Hindlimb muscle (tissue), 1 donor: ENCODE measurements at places on chromosomes 2 and 18.

DNA sequence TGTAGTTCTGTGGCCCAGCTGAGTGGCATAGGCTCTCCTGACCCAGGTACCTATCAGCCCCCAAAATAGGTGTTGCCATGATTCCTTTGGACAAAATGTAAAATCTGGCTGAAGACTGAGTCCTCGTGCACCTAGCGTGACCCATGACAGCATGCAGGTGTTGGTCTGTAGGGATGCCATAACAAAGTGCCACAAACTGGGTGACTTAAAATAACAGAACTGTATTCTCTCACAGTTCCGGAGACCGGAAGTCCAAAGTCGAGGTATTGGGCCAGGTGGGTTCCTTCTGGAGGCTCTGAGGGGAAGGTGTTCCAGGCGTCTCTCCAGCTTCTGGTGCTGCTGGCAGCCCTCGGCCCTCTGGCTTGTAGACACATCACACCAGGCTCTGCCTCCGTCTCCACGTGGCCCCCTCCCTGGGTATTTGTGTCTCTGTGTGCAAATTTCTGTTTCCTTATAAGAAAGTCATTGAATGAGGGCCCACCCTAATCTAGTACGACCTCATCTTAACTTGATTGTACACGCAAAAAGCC is 34.5 kb downstream of the LRRFIP1 start:
- DNase-seq, result no peak

DNA sequence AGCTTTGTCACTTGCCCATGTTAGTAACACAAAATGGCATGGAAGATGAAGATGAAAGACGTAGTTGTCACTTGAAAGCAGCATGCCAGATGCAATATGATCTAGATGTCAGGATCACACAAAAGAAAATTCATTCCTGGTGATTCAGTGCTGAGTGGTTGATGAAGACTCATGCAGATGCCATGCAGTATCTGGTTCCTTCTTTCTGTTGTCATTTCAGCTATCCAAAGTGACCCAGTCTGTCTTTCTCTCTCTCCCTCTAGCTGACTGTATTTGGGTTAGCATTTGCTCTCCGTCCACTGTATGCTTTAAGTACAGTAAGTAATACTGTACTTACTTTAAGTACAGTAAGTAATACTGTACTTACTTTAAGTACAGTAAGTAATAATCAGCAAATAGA is 50.4 kb downstream of the TTN start:
- no peak for DNase-seq

GRCh38 chr2:45128580-45128997 is 119.3 kb upstream of the SIX2 start:
- no peak for DNase-seq

- DNase-seq, result no peak
These were observed 204.0 kb upstream of the ID2 start for GRCh38 chr2:8477552-8478470.

DNA sequence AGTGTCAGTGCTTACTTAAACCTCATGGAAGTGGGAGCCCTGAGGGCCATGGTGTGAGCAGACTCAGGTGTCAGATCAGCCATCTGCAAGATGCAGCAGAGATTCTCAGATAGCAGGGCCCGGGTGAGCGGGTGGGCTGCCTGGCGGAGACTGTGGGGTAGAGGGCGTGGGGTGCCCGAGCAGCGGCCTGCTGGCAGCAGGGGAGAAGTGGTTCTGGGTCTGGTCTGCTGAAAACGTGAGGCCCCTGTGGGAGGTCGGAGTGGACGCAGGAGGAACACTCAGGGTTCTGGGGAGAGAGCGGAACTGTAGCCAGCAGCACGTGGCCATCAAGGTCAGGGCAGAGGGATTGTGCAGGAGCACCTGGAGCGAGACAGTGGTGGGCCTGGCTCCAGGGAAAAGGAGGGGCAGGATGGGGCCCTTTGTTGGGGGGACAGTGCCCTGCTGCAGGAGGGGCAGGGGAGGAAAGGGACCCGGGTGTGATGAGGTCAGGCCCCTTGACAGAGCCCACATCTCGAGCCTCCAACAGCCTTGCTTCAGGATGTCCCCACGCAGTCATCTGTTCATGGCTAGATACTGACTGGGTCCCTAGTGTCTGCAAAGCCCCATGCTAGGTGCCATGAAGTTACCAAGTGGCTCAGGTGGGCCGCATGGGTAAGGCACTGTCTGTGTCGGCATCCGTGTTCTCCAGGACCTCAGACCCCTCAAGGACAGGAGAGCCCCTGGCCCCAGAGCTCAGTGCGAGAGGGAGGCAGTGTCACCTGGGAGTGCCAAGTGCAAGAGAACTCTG is 2.7 kb upstream of the ESPNL start:
- no peak for DNase-seq

GRCh38 chr2:101502095-101502494 is 27.2 kb upstream of the RFX8 start:
- DNase-seq, result no peak

GRCh38 chr2:134283661-134284060 is 29.8 kb downstream of the MGAT5 start:
- DNase-seq, result no peak

DNA sequence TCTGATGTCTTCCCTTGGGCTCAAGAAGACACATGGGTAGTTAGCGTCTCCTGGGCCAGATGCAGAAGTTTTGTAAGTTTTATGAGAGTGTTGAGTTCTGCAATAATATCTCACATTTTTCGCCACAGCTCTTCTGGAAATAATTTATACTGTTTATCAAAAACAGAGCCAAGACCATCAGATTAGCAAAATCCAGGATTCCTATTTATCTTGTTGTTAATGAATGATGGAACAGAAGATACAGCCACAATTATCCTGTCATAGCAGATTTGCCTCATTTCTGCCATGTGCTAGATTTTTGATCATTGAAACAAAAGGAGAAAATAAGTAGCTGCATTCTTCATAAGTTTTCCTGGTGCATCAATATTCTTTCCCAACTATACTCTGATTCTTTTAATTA is 1048.6 kb upstream of the KLHL29 start:
- DNase-seq, result no peak

DNA sequence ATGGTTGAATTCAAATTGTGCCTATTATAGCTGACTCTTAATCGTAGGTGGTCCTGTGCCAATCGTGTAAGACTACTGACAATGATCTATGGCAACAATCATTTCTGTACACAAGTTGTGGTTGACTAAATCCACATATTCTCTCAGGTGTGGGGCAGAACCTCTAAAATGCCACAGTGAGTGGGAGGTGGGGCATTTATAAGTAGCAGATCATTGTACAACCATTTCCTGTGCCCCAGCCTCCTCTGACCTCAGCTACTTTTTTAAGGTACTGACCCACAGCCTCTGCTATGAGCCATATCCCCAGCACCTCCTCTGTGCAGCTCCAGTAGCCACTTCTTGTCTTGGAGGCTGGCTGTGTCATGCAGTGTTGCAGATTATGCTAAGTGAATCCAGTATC is 48.6 kb upstream of the RAPH1 start:
- DNase-seq, result no peak

GRCh38 chr2:69086466-69086865 is 73.5 kb downstream of the ANTXR1 start:
- no peak for DNase-seq

DNA sequence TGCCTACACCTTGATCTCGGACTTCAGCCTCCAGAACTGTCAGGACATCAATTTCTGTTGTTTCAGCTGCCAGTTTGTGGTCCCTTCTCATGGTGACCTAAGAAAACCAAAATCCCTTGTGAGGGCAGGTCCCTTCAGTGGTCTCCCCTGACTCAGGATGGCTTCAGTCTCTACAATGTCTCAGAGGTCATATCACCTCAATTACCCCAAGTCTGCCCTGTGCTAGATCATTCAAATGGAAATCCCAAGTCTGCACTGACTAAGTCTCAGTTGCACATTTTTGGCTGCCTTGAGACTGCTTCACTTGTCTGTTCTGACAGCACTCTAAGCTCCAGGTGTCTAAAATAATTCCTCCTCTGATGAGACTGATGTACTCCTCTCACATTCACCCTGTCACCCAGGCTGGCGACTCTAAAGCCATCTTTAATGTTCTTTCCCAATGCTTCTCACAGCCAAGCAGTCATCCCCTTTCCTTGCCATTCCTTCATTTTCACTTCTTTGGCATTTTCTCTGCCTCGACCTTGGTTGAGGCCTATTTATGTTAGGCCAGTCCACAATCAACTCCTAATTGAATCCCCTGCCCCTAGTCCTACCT is 470.8 kb downstream of the DLGAP1 start:
- DNase-seq, result no peak

- DNase-seq, result no peak
These were observed 73.8 kb upstream of the PROKR1 start for GRCh38 chr2:68569604-68570003.

DNA sequence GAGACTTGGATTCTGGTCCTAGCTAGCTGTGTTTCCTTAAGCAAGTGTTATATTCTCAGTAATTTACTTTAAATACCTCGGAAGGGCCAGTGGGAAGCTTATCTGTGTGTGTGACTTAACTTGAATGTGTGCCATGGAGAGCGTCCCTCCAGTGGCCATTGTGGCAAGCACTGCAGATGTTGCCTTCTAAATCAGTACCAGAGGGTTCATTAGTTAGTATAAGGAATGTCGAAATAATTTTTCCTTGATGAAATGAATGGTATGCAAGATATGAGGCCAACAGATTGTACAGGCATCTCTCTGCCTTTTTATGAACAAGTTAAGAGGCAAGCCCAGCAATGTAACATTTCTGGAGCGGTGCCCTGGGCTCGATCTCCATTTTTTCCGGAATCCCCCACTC is 52.0 kb downstream of the FBXO36 start:
- no peak for DNase-seq

DNA sequence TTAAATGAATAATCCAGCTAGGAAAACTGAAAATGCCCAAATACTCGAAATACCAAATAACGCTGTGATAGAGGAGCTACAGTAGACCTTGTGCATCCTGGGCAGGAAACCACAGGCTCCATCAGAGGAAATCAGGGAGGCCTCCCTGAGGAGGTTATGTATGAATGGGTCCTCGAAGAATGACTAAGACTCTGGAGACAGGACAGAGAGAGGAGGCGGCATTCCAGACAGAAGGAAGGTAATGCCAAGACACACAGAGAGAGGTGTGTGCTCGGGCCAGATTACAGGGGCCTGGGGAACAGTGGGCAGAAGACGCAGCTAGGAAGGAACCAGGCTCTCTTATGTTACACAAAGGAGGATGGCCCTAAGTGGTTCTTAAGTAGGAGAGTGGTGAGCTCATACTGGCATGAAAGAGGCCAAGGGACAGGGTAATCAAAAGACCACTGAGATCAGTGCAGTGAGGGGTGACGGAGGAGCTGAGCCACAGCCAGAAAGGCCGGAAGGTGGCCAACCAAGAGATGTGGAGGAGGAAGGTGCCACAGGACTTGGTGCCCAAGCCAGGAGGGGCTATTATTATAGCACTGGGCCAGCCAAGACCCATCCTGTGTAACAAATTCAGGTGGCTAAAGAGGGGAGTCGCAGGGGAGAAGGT is 9.9 kb downstream of the ST3GAL5 start:
- no peak for DNase-seq

DNA sequence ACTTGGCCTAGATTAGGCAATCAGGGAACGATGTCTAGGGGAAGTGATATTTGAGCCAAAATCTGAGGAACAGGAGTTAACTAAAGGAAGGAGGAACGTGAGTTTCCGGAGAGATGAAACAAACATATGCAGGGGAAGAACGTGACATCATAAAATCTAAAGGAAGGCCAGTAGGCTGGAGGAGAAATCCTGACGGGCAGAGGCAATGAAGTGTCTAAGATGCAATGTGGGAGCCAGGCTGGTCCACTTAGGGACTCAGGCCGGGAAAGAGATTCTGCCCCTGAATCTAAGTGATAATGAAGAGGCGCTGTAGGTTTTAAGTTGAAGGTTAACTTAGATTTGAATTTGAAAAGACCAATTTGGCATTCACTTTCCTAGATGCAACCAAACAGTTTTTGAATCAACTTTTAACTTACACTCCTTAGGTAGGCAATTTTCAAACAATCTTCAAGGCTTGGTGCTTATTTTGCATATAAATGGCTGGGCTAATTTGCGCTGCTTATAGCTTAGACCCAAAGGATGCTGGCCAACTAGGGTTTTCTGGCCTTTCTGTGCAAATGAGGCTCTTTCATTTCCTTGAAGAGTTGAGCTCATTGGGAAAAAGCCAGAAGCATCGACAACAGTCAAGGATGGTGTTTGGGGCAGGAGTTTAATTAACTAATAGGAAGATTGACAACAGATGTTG is 221.7 kb downstream of the SOX11 start:
- DNase-seq, result no peak

DNA sequence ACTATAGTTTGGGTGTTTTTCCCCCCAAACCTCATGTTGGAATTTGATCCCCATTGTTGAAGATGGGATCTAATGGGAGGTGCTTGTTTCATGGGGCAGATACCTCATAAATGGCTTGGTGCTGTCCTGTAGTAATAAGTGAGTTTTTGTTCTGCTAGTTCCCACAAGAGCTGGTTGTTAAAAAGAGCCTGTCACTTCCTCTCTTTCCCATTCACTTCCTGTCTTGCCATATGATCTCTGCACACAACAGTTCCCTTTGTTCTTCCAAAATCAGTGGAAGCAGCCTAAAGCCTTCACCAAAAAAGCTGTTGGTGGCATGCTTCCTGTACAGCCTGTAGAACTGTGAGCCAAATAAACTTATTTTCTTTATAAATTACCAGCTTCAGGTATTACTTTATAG is 768.2 kb upstream of the VRK2 start:
- no peak for DNase-seq

DNA sequence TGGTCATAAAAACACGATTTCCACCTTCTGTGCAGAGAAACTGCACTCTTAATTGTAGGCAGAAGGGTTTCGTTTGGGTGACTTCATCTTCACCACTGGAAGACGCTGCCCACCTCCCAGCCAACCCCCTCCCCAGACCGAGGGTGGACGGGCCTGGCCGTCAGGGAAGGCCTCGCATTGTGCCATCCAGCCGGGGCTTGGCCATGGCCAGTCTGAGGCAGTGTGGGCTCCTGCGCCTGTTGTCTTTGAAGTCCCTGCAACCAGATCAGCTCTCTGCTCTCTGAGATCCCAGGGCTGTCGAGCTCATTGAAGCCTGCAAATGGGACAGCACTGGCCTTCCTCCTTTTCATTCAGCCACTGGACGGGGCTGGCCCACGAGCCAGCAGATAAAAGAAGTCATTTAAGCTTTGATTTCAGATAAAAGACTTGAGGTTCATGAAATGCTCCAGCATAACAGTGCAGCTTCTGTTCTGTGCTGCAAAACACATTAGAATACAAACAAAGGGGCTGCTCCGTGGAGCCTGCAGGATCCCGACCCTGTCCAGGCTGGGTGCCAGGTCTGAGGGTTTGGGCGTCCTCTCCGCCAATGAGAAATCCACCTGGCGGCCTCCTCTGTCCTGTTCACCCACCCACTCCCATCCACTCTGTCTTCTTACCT is 253.5 kb downstream of the LDLRAD4 start:
- no peak for DNase-seq
